Activated CD4-positive, CD25-positive, alpha-beta regulatory T cell (primary cell): ENCODE measurements at places on chromosomes 1 and 21.

- no peak for DNase-seq
Observed at GRCh38 chr1:52669696-52670095, 28.5 kb downstream of the COA7 start.

GRCh38 chr1:94792473-94793295 lies 27.5 kb upstream of the SLC44A3 start:
- DNase-seq = no peak

DNA sequence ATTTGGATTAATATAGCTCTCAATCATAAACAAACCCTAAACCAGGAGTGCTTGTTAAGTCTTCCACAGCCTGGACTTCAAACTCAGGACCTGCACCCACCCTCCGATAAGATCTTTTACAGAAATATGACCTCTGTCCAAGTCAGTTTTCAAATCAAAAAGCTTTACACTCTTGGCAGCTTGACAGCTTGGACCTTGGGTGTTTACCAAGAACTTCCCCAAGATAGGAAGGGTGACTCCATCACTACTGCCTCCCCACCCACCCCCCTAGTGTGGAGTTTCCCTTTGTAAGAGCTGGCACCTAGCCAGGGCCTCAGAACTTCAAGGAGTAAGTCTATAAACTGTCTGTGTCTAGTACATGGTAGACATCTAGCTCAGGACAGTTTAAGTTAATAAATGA lies 9.6 kb downstream of the BCAR3 start:
- no peak for DNase-seq

DNA sequence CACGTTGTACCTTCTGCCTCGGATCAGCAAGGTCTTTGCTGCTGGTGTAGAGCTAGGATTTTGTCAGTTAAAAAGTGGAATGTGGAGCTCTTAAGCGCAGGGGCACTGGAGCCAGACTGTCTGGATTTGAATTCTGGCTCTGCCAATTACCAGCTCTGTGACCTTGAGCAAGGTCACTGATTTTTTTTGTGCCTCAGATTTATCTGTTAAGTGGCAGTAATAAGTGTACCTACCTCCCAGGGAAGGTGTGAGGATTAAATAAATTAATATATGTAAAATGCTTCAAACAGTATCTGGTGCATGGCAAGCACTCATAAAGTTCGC lies 40.3 kb downstream of the UBE2U start:
- no peak for DNase-seq

- DNase-seq = no peak
Observed at GRCh38 chr1:178098262-178098661, 4.4 kb downstream of the RASAL2 start.

- no peak for DNase-seq
Observed at GRCh38 chr1:225863167-225863566, 19.0 kb downstream of the TMEM63A start.

DNA sequence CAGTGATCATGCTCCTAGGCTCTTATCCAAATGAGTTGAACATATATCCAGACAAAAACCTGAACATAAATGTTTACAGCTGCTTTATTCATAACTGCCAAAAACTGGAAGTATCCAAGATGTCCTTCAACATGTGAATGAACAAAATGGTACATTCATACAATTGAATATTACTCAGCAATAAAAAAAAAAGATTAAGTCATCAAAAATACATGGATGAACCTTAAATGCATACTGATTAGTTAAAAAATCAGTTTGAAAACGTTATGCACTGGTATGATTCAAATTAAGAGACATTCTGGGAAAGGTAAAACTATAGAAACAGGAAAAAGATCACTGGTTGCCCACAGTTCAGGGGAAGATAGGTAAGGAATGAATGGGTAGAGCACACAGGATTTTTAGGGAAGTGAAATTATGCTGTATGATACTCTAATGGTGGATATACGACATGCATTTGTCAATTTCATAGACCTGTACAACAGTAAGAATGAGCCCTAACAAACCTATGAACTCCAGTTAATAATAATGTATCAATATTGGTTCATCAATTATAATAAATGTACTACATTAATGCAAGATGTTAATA lies 3.1 kb downstream of the LRRC40 start:
- DNase-seq = no peak

DNA sequence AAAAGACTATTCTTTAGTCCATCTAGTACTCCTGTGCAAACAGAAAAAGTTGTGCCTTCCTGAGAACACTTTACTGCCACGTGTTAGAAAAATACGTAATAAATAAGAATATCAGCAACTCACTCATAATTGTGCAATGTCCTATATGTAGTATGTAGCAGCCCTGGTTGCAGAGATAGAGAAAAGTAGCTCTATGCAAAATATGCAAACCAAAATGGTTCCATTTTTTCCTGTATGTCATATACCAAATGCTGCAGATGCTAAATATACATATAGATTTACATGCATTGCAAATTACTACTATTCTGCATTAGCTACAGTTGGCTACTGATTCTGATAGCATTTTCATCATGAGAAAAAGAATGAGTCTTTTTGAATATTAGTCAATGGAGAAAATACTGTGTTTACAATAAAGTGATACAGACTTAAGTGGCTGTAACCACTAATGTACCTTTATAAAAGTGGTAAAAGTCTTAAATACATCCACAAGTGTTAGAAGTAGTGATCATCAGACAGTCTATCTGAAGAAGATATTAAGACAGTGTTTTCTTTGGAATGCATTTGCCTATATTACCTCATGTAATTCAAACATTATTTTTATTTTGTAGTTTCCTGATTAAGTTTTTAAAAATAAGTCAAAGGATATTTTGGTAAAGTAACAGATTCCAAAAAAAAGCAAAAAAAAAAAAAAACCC lies 19.8 kb downstream of the NME7 start:
- DNase-seq = no peak
